AG08396 (cell line): ENCODE measurements at places on chromosomes 2 and 18.

DNA sequence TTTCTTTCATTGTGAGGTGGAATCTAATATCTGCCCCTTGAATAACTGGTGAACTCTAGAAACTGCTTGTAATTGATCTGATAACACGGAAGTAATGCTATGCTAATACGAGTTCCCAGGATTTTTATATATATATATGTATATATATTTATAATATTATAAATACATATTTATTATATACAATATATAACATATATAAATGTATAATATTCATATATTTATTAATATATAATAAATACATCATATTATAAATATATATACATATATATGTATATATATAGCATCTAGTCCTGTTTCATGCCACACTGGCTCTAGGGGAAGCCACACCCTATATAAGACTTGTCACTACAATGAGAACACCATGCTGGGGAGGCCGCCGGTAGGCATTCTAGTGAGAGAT is 156.7 kb upstream of the CDH19 start:
- no peak for DNase-seq

GRCh38 chr2:38171208-38171855 is 95.4 kb upstream of the CYP1B1 start:
- no peak for DNase-seq

DNA sequence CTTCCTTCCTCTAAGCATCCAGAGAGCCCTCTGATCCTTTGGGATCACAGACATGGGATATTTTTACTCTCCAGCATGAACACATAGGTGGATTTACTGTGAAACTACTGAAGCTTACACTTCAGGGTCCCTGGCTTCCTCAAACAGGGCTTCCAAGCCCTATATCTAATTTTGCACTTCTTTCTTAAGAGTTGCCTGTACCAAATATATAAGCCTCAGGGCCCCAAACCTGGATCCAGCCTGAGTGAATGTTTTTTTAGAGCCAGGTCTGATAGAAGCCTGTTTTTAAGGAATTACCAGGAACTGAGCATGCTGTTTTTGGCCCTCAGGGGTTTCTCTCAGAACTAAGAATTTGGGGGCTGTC is 13.2 kb upstream of the KCMF1 start:
- DNase-seq = no peak

- no peak for DNase-seq
Measured at GRCh38 chr2:7837237-7837760, 844.6 kb upstream of the ID2 start.

DNA sequence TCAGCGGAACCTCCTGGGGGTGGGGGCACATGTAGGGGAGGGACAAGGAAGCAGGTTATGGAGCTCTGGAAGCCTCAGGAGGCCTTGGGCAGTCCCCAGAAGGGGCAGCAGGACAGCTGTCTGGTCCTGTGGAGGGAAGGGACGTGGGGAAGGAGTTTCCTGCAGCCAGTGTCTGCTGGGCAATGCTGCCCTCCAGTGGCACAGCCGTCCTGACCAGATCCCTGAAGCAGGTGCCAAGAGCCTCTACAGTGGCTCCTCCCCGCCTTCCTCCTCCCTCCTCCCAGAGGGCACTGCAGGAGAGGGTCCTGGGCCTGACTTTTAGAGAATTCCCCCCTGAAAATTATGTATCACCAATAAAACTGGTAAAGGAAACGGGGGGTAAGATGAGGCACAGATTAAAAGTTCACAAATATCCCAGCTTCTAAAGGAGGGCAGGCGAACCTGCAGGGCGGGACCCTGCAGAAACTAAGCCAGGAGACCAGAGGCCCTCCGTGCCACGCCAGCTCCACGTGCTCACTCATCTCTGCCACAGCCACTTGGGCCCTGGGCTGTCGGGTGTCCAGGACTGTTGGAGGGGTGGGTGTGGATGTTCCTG is 258.5 kb downstream of the TWIST2 start:
- peak; percentile 89 for DNase-seq

DNA sequence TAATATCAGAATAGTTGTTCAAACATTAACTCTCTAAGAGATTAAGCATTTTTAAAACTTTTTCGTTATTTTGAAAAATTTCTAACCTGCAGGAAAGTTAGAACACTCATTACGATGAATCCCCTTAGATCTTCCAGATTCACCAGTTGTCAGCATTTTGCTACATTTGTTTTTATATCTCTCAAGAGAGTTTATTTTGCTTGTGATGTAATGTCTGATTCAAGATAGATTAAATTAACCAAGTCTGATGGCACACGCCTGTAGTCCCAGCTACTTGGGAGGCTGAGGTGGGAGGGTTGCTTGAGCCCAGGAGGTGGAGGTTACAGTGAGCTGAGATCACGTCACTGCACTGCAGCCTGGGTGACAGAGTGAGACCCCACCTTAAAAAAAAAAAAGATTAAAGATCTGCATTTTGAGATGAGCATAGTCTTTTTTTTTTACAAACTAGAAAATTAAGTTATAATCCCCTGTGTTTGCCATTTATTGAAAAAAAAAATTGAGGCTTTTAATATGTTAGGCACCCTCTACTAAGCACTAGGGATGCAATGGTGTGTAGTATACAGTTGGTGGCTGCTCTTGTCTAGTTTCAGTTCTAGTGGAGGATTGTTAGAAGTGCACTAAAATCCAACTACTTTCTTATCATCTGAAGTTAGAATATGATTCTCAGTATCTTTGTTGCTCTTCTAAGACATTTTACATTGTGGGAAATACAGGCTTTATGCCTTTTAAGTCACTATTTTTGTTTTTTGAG is 20.9 kb downstream of the RAB10 start:
- DNase-seq = no peak

DNA sequence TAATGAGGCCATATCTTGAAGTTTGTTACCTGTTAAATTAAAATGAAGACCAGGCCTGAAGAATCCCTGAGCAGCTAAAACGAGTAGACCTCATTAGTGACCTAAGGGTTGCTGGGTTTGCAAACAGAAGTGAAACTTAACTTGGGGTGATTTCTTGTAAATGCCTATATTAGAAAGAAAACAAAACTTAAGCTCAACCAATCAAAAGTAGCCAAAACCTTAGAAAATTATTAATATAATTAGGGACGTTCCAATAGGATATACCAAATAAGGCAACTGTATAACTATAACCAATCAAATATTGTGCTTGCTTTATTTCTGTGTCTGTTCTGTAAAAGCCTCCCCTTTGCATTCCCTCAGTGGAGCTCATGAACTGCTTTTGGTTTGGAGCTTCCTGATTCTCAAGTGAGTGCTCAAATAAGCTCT is 137.9 kb upstream of the VRK2 start:
- DNase-seq = no peak

DNA sequence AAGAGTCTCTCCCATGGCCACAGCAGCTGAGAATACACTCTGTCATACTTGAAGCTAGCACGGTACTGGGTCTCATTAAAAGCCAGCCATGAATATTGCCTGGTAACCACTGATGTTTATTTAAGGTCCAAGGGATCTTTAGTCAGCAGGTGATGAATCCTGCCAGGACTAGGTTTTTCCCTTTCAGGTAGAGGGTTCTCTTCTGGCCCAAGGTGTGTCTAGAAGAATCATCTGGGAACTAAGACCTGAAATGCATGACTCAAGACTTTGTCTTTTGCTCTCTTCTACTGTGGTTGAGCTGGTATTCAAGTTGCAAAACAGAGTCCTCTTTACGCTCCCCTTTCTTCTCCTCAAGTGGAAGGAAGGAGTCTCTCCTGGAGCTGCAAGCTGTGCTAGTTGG is 400.5 kb upstream of the FSIP2 start:
- DNase-seq = no peak
